Stimulated activated CD4-positive, alpha-beta T cell treated with anti-CD3 and anti-CD28 coated beads, TNF-alpha, amount 100 ng/mL, for 4 hours (primary cell): ENCODE measurements at places on chromosomes 16 and 17.

DNA sequence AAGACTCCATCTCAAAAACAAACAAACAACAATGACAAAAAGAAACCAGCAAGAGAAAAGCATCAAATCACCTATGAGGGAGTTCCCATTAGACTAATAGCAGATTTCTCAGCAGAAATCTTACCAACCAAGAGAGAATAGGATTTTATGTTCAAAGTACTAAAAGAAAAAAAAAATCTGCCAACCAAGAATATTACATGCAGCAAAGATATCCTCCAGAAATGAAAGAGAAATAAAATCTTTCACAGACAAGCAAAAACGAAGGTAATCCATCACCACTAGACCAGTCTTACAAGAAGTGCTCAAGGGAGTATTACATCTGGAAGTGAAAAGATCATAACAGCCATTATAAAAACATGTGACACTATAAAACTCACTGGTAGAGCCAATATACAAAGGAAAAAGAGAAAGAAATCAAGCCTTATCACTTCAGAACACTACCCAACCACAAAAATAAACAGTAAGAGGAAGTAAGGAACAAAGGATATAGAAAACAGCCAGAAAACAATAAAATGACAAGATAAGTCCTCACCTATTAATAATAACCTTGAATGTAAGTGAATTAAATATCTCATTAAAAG is 66.3 kb downstream of the STX8 start:
- DNase-seq, result no peak

DNA sequence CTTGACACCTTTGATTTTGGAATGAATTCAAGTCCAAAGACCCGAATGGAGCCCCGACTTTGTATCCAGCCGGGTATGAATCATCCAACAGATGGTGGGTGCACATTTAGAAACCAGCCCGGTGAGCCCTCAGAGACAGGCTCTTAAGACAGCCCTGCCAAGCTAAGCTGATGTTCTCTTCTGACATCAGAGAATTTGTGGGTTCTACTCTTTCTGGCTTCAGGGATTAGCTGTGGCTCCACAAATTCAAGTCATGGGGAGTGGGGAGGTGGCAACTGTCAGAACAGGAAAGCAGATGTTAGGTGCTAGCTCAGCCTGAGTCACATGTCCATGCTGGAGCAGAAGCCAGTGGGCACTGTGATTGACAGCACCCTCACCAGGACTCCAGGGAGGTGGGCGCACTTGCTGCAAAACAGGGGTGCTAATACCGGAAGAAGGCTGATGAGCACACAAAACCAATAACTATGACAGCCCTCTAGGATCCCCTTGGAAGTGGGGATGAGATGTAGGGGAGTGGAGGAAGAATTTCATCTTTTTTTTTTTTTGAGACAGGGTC is 31.4 kb upstream of the XYLT2 start:
- DNase-seq, result no peak

DNA sequence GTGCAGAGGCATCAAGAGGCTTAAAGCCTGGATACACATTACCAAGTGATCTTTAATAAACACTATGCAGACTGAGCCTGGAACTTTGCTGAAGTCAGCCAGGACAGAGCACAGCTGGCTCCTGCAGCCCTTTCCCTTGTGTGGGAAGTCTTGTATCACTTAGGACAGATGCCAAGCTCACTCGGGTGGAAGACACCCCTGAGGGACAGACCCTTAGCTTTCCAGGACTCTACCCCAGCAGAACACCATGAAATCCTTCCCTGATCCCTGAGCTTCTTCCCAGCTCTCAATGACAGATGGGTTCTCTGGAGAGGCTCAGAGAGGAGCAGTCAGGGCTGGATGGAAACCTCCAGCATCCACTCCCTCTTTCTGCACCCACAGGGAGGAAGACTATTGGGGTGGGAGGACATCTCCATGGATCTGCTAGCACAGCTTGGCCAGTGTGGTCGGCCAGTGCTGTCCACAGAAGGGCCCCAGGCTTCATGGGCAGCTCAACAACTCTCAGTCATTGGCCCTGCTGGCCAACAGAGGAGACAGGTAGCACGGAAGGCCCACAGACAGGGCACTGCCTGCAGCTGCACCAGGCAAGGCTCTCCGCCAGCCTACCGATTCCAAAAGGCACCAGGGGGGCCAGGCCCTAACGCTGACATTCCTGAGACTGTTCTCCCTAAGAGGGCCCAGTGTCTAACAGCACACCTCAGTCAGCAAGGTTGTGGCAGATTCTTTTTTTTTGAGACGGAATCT is 15.9 kb downstream of the RAB5C start:
- DNase-seq, result no peak

DNA sequence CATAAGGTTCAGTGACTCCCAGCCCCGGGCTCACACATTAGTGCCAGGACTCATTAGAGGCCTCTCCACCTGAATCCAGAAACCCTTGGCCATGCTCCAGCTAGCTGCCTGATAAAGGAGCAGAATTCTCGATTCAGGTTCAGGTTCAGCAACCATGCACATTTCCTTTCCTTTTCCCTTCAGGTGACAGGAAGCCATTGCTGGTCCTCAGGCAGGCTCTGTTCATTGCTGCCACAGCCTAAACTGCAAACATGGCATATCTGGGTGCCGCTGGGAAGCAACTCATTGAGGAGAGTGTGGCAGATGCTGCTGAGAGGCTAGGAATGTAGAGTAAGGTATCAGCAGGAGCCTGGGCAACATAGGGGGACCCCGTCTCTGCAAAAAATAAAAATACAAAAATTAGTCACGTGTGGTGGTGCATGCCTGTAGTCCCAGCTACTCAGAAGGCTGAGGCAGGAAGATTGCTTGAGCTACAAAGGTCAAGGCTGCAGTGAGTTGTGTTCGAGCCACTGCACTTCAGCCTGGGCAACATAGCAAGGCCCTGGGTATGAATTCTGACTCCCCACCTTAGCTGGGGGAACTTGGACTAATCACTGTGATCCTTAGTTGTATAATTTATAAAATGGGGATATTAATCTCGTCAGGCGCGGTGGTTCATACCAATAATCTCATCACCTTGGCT is 28.7 kb downstream of the ARL4D start:
- no peak for DNase-seq

GRCh38 chr17:77719806-77720205 is 238.7 kb upstream of the TNRC6C start:
- DNase-seq, result no peak

GRCh38 chr16:50567651-50568050 is 19.5 kb downstream of the NKD1 start:
- DNase-seq, result no peak

DNA sequence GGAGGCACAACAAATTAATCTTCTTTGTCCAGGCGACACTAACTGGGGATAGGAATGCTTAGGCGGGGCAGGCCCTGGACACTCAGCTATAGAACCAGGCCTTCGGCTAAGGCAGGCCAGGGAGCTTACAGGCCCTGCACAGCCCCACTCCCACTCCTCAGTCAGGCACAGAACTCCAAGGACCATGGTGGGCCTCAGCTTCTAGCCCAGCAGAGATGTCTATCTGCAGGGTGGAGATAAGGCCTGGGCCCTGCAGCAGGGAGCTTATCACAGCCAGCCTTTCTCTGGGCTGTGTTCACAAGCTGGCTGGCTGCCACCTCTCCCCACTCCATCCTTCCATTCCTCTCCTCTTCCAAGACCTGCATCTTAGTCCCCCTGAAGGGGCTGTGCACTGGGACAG is 68.1 kb downstream of the TMEM132E start:
- DNase-seq, result no peak

GRCh38 chr16:8963010-8963820 is 491 bp downstream of the USP7 start:
- DNase-seq, result no peak

GRCh38 chr16:80940069-80940856 is 66.4 kb downstream of the CMC2 start:
- no peak for DNase-seq

- no peak for DNase-seq
Observed at GRCh38 chr16:56697456-56698155, 15.3 kb downstream of the MT1X start.

DNA sequence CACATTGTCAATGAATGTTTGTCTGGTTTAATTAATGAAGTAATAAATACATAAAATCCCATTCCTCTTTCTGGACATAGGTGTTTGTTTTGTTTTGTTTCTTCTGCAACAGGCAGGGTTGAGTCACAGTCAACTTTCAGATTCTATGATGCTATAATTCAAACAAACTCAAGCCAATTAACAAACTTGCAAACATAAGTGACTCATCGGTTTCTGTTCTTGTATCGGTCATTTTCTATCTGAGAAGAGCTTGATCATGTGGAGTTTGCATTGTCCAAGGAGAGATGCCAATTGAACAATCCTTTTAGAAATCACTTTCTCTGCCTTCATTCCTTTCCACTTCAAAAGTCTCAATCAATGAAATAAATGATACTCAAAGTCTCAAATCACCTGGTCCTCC is 294.2 kb upstream of the C16orf82 start:
- no peak for DNase-seq

DNA sequence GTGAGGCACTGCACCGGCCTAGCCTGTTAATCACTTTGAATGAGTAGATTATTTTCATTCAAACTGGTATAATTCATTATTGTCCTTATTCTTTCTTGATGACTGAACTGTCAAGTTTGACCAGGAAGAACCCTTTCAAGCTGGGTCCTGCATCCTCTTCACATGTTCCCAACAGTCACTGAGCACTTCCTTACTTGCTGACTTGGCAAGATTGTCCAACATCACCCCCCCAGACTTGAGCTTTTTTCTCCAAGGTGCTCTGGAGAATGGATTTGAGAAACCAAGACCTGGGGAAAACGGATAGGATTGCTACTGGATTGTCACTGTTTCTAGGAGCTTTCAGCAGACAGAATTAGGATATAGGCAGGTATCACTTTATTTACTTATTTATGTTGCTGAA is 55.1 kb upstream of the GSG1L start:
- DNase-seq, result no peak

- DNase-seq, result no peak
Observed at GRCh38 chr16:78796221-78796866, 696.9 kb downstream of the WWOX start.

DNA sequence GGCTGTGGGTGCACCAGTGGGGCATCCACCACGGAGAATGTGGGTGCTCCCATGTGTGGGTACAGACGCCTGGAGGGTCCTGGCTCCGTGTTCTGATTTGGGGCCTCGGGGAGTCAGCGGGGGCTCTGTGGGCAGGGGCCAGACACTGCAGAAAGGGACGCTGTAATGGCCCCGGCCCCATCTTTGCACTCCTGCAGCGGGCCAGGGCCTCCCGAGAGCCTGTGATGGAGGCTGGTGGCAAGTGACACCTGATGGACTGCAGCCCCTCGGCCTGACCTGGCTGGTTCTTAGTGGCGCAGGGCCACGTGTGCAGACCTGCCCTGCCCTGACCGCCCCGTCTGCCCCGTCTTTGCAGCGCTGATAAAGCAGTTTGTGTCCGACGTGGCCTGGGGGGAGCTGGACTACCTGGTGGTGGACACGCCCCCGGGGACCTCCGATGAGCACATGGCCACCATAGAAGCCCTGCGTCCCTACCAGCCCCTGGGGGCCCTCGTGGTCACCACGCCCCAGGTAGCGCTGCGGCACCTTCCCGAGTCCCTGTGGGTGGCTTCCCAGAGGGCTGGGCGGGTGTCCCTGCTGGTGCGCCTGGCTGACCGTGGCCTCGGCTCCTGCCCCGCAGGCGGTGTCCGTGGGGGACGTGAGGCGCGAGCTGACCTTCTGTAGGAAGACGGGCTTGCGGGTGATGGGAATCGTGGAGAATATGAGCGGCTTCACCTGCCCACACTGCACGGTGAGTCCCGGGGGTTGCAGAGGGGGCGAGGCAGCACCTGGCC is 4.7 kb downstream of the NUBP2 start:
- no peak for DNase-seq

DNA sequence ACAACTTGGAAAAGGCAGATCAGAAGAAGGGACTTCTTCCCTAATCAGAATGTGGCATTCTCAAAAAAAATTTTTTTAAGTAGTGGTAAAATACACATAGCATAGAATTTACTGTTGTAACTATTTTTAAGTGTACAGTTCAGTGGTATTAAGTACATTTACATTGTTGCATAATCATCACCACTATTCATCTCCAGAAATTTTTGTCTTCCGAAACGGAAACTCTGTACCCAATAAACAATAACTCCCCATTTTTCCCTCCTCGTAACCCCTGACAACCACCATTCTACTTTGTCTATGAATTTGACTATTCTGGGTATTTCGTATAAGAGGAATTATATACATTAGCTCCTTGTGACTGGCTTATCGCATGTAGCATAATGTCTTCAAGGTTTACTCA is 18.9 kb downstream of the METTL9 start:
- DNase-seq, result no peak

- no peak for DNase-seq
Observed at GRCh38 chr17:78029697-78030096, 71.2 kb downstream of the TNRC6C start.

DNA sequence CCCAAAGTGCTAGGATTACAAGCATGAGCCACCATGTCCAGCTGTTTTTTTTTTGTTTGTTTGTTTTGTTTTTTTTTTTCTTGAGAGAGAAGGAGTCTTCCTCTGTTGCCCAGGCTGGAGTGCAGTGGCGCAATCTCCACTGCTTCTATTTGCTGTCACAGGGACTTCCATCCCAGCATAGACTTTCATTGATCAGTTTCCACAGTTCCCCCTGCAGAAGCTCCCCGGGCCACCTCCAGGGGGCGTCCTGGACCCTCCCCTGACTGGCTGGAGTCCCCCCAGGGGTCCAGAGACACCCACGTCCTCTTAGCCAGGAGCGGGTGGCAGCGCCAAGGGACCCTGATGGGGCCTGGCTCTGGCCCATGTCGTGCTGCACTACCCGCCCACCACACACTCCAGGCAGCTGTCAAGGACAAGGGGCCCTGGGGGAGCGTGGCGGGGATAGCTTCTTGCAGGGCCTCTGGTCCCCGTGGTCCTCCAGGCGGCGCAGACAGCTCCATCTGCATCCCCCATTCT is 3.1 kb upstream of the NPW start:
- no peak for DNase-seq

- no peak for DNase-seq
Observed at GRCh38 chr16:77991701-77992100, 30.6 kb upstream of the CLEC3A start.

- DNase-seq, result no peak
Observed at GRCh38 chr17:82229698-82230608, 1.1 kb downstream of the SLC16A3 start.

- no peak for DNase-seq
Observed at GRCh38 chr16:87534030-87534653, 41.3 kb upstream of the ZCCHC14 start.

DNA sequence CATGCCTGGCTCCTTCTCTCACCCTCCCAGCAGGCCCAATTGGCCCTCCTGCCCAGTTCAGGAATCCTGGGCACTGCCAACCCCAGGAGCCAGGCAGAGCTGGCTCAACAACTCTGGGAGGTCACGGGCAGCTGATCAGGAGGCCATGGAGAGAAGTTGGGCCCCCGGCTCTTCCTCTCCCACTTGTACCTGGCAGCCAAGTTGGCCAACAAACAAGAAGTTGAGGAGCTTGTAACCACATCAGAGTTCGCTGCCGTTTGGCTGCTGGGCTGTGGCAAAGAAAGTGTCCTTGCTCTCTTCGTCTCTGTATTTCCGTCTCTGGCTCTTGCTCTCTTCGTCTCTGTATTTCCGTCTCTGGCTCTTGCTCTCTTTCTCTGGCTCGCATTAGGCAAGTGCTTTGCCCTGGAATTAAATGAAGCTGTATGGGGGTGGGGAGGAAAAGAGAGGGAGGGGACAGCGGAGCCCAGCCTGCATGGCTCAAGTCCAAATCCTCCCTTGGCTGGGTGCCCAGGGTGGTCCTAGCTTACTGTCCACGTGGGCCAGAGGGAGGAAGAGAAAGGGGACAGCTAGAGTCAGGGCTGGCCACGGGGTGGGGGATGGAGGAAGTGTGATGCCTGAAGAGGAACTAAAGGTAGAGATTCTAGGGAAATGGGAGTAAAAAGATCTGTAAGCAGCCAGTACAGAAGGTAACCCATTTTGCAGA is 7.8 kb upstream of the TMEM132E start:
- no peak for DNase-seq

- DNase-seq, result no peak
Observed at GRCh38 chr16:79508294-79508693, 92.2 kb downstream of the MAF start.
